ENCODE measurements at places on chromosomes 16 and 17. TPM values are rescaled to one million over a fixed set of nuclear protein-coding genes. Genes with fewer than 3 reads are reported as not detected.

Gene KRTAP1-1
- total RNA-seq: not detected

Gene TBC1D3C
- total RNA-seq: 1.3 TPM

Gene HES7
- under 0.01 TPM for total RNA-seq

Gene SPATA22
- 0.17 TPM for total RNA-seq

Gene KRT33B
- total RNA-seq: not detected

Gene ZDHHC7
- 88.6 TPM for total RNA-seq

Gene CLEC19A
- total RNA-seq: not detected

Gene NME1
- 75.8 TPM for total RNA-seq

Gene CCL14
- not detected for total RNA-seq

Gene CCDC40
- 1.5 TPM for total RNA-seq

Gene RNF222
- total RNA-seq: not detected

Gene CSH1
- not detected for total RNA-seq

Gene MT3
- total RNA-seq: not detected

Gene CORO6
- 19.3 TPM for total RNA-seq

Gene CEP131
- total RNA-seq: 7.4 TPM

Gene SLFN11
- 102 TPM for total RNA-seq

Gene SLC5A2
- total RNA-seq: not detected

Gene CDH3
- total RNA-seq: not detected

Gene PLD6
- 7.8 TPM for total RNA-seq

Gene RAB37
- 0.26 TPM for total RNA-seq

Gene CLEC18B
- 0.77 TPM for total RNA-seq

Gene PIK3R5
- total RNA-seq: not detected

Gene APPBP2
- 58.1 TPM for total RNA-seq

Gene IKZF3
- total RNA-seq: not detected

Gene CCL8
- total RNA-seq: 0.26 TPM

Gene ARHGAP44
- total RNA-seq: 1.7 TPM

Gene MT1M
- total RNA-seq: 58.8 TPM

Gene SLC4A1
- not detected for total RNA-seq

Gene TNFRSF17
- not detected for total RNA-seq

All from fibroblast of lung (primary cell).